ENCODE measurements at places on chromosomes 1 and 21.

- no peak overlapping the region for H3K27ac ChIP-seq
- no peak for DNase-seq
- no peaks in the 10 kb centered on the region for H3K27me3 ChIP-seq
- H3K4me1 ChIP-seq: peaks cover 6% of the 10 kb centered on the region
- no peaks in the 10 kb centered on the region for H3K36me3 ChIP-seq
Measured at GRCh38 chr1:62271948-62272728, 47.1 kb downstream of the KANK4 start.

- peak overlapping the region; percentile 74 for H3K27ac ChIP-seq
- H3K4me1 ChIP-seq: peaks cover 43% of the 10 kb centered on the region
- H3K36me3 ChIP-seq: peaks cover 27% of the 10 kb centered on the region
- DNase-seq: no peak
- H3K27me3 ChIP-seq: no peaks in the 10 kb centered on the region
- H3K4me3 ChIP-seq: no peak overlapping the region
Measured at GRCh38 chr1:102941366-102941947, 166.9 kb downstream of the COL11A1 start.

GRCh38 chr1:205484985-205485967 is 19.2 kb upstream of the CDK18 start:
- peaks cover 53% of the 10 kb centered on the region for H3K27me3 ChIP-seq
- no peak overlapping the region for H3K4me3 ChIP-seq
- H3K27ac ChIP-seq: no peak overlapping the region
- H3K36me3 ChIP-seq: no peaks in the 10 kb centered on the region
- no peaks in the 10 kb centered on the region for H3K4me1 ChIP-seq

GRCh38 chr1:84390226-84390625 is 8.1 kb upstream of the DNASE2B start:
- no peaks in the 10 kb centered on the region for H3K4me1 ChIP-seq
- DNase-seq: no peak
- no peaks in the 10 kb centered on the region for H3K36me3 ChIP-seq
- no peak overlapping the region for H3K27ac ChIP-seq

DNA sequence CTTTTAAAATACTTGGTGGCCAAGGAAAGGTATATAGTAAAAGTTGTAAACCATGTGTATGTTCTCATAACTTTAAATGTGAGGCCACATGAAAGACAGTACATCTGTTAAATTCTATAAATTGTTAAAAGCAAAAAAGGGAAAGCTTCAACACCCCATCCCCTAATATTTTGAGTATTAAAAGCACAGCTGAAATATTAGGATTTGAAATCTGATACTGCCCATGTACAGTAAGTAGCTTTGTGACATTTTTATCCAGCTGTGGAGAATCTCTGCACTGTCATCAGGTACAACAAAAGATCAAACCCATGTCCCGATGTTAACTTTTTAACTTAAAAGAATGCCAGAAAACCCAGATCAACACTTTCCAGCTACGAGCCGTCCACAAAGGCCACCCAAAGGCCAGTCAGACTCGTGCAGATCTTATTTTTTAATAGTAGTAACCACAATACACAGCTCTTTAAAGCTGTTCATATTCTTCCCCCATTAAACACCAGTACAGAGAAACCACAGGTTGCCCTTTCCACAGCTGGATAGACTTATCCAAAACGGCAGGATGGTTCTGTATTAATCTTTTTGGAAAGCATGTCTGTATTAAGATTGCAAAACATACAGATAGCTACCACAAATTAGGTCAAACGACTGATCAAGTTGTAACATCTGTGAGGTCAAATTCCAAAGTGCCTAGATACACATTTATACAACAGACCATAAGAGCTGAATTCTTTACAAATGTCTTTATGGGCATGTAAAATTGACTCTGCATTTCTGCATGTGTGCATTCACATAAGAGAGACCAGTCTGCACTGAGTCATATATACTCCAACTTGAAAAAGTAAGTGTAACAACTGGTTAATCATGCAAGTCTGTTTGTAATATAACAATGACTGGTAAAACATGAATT is 5.2 kb downstream of the IRF2BP2 start:
- H3K4me1 ChIP-seq: peaks cover 77% of the 10 kb centered on the region
- H3K27me3 ChIP-seq: no peaks in the 10 kb centered on the region
- no peak for DNase-seq
- peak overlapping the region; percentile 93 for H3K4me3 ChIP-seq

GRCh38 chr1:101463195-101463594 is 226.4 kb downstream of the S1PR1 start:
- no peaks in the 10 kb centered on the region for H3K27me3 ChIP-seq
- H3K27ac ChIP-seq: no peak overlapping the region
- no peak overlapping the region for H3K4me3 ChIP-seq
- DNase-seq: no peak
- H3K4me1 ChIP-seq: no peaks in the 10 kb centered on the region

DNA sequence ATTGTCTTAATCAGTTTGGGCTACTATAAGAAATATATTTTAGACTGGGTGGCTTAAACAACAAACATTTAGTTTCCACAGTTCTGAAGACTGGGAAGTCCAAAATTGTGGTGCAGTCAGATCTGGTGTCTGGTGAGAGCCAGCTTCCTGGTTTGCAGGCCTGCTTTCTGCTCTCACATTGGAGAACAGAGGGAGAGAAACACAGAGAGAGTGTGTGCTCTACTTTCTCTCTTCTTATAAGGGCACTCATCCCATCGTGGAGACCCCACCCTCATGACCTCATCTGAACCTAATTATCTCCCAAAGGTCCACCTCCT is 4.1 kb downstream of the LEPR start:
- H3K27me3 ChIP-seq: no peaks in the 10 kb centered on the region
- H3K4me3 ChIP-seq: no peak overlapping the region
- no peak for DNase-seq
- H3K4me1 ChIP-seq: peaks cover 33% of the 10 kb centered on the region
- peaks cover 16% of the 10 kb centered on the region for H3K36me3 ChIP-seq
- peak overlapping the region; percentile 88 for H3K27ac ChIP-seq

DNA sequence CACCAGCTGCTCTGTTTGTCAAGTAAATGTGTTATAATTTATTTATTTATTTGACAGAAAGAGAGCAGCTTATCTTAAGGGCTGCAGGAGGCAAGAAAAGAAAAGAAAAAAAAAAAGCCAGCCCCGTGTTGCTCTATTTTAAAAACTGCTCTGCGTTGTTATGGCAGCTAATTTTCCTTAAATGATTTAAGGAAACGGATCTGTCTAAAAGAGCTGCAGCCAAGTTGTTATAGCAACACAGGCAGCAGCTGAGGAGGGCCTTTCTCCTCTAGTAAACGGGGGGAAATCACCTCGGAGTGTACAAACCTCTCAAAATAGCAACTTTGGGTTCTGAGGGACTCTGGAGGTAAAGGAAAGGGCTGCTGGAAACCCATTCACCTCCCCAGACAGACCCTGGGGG is 149.2 kb downstream of the BEND5 start:
- H3K27me3 ChIP-seq: peaks cover 64% of the 10 kb centered on the region
- H3K4me3 ChIP-seq: no peak overlapping the region
- H3K4me1 ChIP-seq: no peaks in the 10 kb centered on the region
- no peak for DNase-seq

Measured in chondrocyte (in vitro differentiated cells).